Glutamatergic neuron (in vitro differentiated cells): ENCODE measurements at places on chromosomes 5 and 9. TPM values are rescaled to one million over a fixed set of nuclear protein-coding genes. Genes with fewer than 3 reads are reported as not detected.
A peak's percentile ranks its signal among the peaks of the same experiment; 100 is the strongest.

- DNase-seq = no peak
These were observed 75.4 kb downstream of the STK32A start for GRCh38 chr5:147310059-147310704.

GRCh38 chr9:76684213-76684612, 80.0 kb upstream of the PCA3 start:
- DNase-seq = no peak

DNA sequence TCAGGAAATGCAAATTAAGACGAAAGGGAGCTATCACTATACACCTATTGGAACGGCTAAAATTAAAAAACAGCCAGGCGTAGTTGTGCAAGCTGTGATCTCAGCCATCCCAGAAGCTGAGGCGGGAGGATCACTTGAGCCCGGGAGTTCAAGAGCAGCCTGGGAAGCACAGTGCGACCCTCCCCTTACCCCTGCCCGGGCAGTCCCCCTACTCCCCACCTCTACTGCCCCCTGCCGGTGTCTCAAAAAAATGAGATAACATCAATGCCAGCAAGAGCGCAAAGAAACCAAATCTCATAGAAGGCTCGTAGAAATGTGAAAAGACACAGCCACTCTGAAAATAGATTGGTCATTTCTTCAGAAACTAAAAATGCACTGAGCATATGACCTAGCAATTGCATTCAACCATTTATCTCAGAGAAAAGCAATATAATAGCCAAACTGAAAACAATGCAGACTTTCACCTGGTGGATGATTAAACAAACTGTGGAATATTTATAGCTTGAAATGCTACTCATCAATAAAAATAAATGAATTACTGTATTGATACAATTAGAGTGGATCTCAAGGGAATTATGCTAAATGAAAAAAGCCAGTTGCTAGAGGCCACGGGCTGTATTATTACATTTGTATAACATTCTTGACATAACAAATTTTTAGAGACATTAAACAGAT, 20.6 kb downstream of the OR2V2 start:
- DNase-seq = peak; percentile 83

ZCCHC7 gene
- 31.1 TPM for total RNA-seq

- no peak for DNase-seq
These were observed 77.9 kb downstream of the LHFPL2 start for GRCh38 chr5:78570646-78571045.

GRCh38 chr9:108339251-108339650, 516.5 kb downstream of the ACTL7B start:
- no peak for DNase-seq

GRCh38 chr9:137229903-137230704, 597 bp upstream of the SLC34A3 start:
- no peak for DNase-seq

- no peak for DNase-seq
These were observed 13.3 kb downstream of the SURF6 start for GRCh38 chr9:133322701-133323100.

CDH6 gene
- 178 TPM for total RNA-seq

SLC6A7 gene
- not detected for total RNA-seq

BHMT gene
- 20.4 TPM for total RNA-seq

DPYSL3 gene
- 571 TPM for total RNA-seq

GRCh38 chr5:147400126-147400809, 109.6 kb downstream of the DPYSL3 start:
- DNase-seq = no peak

DNA sequence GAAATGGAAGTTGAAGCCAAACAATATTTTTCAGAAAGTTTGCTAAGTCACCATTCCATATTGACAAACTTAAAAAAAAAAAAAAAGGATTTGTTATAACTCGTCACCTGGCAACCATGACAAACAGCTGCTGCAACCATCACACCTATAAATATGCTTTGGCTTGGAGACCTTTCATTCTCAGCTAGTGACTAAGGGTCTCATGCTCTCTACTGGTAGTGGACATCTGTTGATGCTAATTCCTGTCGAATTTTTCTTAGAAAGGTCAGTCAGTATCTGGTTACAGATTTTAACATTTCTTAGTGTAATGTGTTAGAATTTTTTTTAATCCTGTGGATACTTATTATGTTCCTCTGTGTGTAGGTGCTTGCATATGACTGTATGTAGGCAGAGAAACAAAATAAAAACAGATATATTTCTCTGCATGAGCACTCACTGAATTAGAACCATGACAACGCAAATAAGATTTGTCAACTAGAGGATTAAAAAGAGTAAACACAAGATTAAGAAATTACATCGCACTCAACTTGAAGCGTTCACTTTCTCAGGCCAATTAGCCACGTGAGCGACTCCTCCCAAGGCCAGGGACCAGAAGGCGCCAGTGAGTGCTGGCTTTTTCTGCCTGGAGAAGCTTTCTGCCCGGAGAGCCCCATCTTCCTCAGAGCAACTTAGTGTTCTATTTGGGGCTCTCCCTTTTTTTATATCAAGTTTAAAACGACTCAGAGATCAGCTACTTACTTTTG, 27.0 kb upstream of the ZNF622 start:
- DNase-seq = no peak

GRCh38 chr5:10536511-10536910, 27.4 kb upstream of the ANKRD33B start:
- DNase-seq = no peak

GRCh38 chr9:136984464-136985026, 1.8 kb downstream of the LCNL1 start:
- peak; percentile 21 for DNase-seq

- DNase-seq = peak; percentile 30
These were observed 1.1 kb upstream of the SPIN1 start for GRCh38 chr9:88387036-88387551.

BRINP1 gene
- total RNA-seq = 14.0 TPM

DNA sequence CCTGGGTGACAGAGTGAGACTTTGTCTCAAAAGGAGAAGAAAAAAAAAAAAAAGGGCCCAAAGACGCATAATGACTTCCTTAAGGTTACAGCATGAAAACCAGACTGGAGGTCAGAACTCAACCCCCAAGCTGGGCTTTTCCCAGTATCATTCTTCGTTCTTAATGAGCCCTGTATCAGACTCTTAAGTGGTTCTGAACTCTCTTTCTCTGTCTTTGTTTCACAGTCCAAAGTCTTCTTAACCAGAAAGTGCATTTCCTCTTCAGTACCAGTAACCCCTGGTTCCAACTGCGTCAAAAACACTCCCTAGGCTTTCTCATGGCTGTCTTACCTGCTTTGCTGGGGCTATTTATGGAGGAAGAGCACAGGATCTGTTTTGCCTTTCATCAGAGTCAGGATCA, 38.4 kb upstream of the SHB start:
- DNase-seq = no peak

FOXE1 gene
- total RNA-seq = not detected

- DNase-seq = no peak
These were observed 36.3 kb upstream of the SETD9 start for GRCh38 chr5:56873056-56873455.

GRCh38 chr5:157348049-157348400, 82.1 kb downstream of the CYFIP2 start:
- DNase-seq = no peak
